Thymus (tissue), 14 donors: ENCODE measurements at places on chromosomes 2 and 18. TPM values are rescaled to one million over a fixed set of nuclear protein-coding genes. Genes with fewer than 3 reads are reported as not detected.

Gene TTR
- total RNA-seq = 1.5 TPM

Gene DAW1
- total RNA-seq = 0.28 TPM

Gene KCNG3
- total RNA-seq = 2.3 TPM

Gene RNF149
- 45.8 TPM for total RNA-seq

GRCh38 chr2:216878072-216878471 lies 18.2 kb upstream of the TNP1 start:
- no peak overlapping the region for H3K27ac ChIP-seq
- no peaks in the 10 kb centered on the region for H3K27me3 ChIP-seq
- H3K4me1 ChIP-seq = peaks cover 29% of the 10 kb centered on the region
- no peak for DNase-seq
- H3K36me3 ChIP-seq = no peaks in the 10 kb centered on the region

DNA sequence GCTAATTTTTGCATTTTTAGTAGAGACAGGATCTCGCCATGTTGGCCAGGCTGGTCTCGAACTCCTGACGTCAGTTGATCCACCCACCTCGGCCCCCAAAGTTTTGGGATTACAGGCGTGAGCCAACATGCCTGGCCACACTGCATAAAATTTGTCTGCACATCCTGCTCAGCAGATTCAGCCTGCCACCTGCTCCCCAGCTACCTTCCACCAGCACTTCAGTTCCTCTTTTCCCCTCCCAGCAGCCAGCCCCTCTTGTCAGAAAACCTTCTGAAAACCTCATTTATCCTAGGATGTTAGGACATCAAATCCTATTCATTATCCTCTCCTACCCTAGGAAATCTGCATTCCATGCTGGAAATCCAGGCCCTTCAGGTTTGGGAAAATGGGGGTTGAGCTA lies 99.4 kb upstream of the STPG4 start:
- no peak overlapping the region for H3K27ac ChIP-seq
- no peaks in the 10 kb centered on the region for H3K4me1 ChIP-seq
- H3K36me3 ChIP-seq = no peaks in the 10 kb centered on the region

GRCh38 chr2:73036766-73037165 lies 34.7 kb downstream of the SFXN5 start:
- H3K36me3 ChIP-seq = no peaks in the 10 kb centered on the region
- no peaks in the 10 kb centered on the region for H3K4me1 ChIP-seq
- no peak overlapping the region for H3K4me3 ChIP-seq
- H3K27me3 ChIP-seq = no peaks in the 10 kb centered on the region

GRCh38 chr18:26919627-26920026 lies 54.1 kb upstream of the AQP4 start:
- no peaks in the 10 kb centered on the region for H3K4me1 ChIP-seq
- peak; percentile 13 for DNase-seq

GRCh38 chr2:28528206-28528605 lies 32.3 kb downstream of the PLB1 start:
- H3K27ac ChIP-seq = no peak overlapping the region
- H3K27me3 ChIP-seq = no peaks in the 10 kb centered on the region
- no peak overlapping the region for H3K4me3 ChIP-seq
- DNase-seq = no peak

DNA sequence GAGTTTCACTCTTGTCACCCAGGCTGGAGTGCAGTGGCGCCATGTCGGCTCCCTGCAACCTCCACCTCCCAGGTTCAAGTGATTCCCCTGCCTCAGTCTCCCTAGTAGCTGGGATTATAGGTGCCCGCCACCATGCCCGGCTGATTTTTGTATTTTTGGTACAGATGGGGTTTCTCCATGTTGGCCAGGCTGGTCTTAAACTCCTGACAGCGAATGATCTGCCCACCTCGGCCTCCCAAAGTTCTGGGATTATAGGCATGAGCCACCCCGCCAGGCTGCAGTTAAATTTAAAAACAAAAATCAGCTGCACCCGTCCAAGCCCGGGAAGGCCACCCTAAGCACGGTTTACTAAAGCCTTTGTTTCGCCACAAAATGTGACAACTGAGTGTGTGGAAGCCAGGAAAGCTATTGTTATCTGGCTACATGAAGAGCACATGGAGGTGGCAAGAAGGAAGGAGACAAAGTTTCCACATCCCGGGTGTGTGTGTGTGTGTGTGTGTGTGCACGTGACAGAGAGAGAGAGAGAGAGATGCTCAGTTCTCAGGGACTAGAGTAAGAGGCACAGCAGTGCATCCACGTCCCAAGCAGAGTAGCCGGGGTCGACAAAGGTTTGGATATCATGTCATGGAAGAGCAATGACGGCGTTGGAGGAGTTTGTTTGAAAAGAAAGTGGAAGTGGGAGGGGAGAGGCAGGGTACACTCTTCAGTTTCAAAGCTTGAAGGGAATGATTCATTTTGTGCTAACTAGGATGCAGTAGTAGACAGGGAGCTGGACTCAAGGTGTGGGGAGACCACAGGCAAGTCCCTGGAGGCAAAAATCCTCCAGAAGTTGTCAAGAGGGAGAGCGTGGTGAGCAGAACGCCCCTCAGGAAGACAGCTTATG lies 20.1 kb downstream of the INPP5D start:
- H3K4me3 ChIP-seq = no peak overlapping the region
- no peak for DNase-seq
- peaks cover 90% of the 10 kb centered on the region for H3K4me1 ChIP-seq
- no peak overlapping the region for H3K27ac ChIP-seq

DNA sequence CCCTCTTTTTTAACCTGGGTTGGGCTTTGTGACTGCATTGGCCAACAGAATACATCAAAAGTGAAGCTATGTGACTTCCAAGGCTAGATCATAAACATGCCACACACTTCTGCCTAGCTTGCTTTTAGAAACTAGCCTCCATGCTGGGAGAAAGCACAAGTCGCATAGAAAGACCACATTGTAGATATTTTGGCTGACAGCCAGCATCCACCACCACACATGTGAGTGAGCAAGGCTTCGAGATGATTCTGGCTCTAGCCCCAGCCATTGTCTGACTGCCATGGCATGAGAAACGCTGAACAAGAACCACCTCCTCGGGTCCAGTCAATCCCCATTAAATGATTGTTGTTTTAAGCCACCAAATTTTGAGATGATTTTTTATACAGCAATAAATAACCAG lies 66.8 kb upstream of the STPG4 start:
- no peaks in the 10 kb centered on the region for H3K36me3 ChIP-seq
- no peaks in the 10 kb centered on the region for H3K27me3 ChIP-seq
- no peak overlapping the region for H3K27ac ChIP-seq
- H3K4me1 ChIP-seq = no peaks in the 10 kb centered on the region

DNA sequence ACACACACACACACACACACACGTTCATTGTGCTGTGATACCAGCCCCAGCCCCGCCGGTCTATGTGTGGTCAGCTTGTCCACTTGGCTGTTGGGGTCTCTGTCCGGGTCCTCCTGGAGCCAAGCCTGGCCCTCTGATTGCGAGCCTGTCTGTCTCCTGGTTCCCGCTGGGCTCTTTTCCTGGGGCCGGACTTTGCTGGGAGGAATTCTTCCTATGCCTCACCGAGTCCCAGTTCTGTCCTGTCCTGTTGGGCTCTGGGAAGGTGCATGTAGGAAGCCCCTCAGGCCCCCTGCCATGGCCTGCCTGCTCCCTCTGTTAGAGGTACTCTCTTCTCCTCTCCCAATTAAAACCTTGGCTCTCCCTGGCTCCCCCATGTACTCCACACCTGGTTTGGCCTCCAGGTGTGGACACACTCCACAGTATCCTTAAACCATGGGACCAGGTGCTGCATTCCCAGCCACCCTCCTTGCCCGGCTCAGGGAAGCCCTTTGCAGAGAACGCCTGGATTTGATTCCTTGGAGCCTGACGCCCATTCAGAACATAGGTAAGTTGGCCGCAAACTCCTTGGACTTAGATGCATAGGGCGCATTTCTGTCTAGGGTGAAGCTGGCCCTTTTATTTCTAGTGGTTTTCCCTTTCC lies 42.3 kb downstream of the CABLES1 start:
- no peak overlapping the region for H3K27ac ChIP-seq
- H3K4me1 ChIP-seq = no peaks in the 10 kb centered on the region
- DNase-seq = no peak
- no peaks in the 10 kb centered on the region for H3K27me3 ChIP-seq

DNA sequence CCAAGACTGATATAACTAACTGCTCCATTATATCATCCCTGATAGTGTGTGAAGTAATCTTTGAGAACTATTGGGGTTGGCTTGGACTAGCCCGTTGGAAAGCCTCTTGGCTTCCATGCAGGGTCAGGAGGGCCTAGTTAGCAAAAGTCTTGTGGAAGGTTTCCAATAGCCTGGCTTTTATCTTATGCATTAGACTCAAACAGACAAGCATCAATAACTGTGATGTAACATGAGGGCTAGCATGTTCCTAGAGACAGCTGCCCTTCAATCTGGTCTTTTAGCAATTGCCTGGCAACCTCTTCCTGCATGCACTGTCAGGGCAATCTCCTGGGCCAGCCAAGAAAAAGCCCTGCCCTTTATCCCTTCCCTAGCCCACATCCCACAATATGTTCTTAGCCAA lies 18.2 kb downstream of the SLC8A1 start:
- DNase-seq = no peak
- no peak overlapping the region for H3K4me3 ChIP-seq
- no peaks in the 10 kb centered on the region for H3K4me1 ChIP-seq
- no peak overlapping the region for H3K27ac ChIP-seq
- no peaks in the 10 kb centered on the region for H3K27me3 ChIP-seq
- no peaks in the 10 kb centered on the region for H3K36me3 ChIP-seq

DNA sequence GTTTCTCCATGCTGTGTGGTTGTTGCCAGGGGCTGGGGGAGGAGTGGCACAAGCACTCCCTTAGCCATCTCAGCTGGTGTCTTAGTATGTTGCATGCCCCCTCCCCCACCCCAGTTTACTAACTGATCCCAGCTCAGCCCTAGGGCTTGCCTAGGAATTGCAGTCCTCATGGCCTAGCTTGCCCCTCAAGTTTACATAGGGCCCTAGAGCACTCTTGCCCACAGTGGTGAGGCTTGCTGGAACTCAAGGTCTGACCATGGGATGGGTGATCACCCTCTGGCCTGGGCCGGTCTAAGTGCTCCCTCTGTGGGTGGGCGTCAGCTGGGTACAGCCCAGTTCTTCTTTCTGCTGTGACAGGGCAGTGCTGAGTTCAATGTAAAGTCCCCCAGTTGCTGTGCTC lies 156.1 kb upstream of the PIEZO2 start:
- H3K4me1 ChIP-seq = peaks cover 5% of the 10 kb centered on the region
- no peak overlapping the region for H3K4me3 ChIP-seq
- H3K27ac ChIP-seq = no peak overlapping the region

GRCh38 chr2:228318218-228318617 lies 136.7 kb upstream of the SPHKAP start:
- H3K4me3 ChIP-seq = no peak overlapping the region
- no peak for DNase-seq
- no peaks in the 10 kb centered on the region for H3K36me3 ChIP-seq
- no peak overlapping the region for H3K27ac ChIP-seq
- no peaks in the 10 kb centered on the region for H3K27me3 ChIP-seq

DNA sequence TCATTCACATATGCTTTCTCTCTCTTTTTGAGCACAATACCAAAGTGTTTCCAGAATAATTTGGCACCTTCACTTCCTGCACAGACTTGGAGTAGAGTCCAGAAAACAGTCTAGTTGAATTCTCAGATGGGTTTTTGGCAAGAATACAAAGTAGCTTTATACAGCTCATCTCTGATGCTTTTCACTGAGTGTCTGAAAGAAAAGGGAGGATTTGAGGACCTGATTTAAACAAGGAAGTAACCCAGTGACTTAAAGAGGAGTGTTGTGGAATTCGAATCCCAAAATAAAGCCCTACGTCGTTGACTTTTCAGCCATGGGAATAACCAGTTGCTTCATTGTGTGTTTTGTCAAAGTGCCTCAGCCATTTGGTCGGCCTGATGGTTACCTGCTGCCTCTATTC lies 31.8 kb downstream of the METAP1D start:
- DNase-seq = no peak
- no peak overlapping the region for H3K27ac ChIP-seq
- H3K27me3 ChIP-seq = no peaks in the 10 kb centered on the region

DNA sequence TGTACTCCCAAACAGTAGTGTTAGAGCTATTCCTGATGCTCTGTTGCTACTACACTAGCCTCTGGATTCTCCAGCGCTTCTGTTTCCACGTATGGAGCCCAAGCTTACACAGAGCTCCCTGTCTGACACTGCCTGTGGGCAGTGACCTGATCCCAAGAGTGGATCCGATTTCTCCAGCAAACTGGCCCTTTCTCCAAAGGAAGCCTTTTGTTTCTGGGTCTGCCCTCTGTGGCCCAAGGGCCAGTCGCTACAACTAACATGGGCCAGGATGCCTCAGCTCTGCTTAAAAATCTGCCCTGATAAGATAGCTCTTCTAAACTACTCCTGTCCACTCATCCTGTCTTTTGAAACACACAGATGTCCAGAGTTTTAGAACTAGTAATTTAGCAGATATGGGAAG lies 172.6 kb upstream of the NRP2 start:
- H3K4me1 ChIP-seq = no peaks in the 10 kb centered on the region
- no peak overlapping the region for H3K27ac ChIP-seq
- H3K27me3 ChIP-seq = no peaks in the 10 kb centered on the region
